ENCODE measurements at places on chromosomes 3 and 15. TPM values are rescaled to one million over a fixed set of nuclear protein-coding genes. Genes with fewer than 3 reads are reported as not detected.

The TNFAIP8L3 gene
- not detected for total RNA-seq

DNA sequence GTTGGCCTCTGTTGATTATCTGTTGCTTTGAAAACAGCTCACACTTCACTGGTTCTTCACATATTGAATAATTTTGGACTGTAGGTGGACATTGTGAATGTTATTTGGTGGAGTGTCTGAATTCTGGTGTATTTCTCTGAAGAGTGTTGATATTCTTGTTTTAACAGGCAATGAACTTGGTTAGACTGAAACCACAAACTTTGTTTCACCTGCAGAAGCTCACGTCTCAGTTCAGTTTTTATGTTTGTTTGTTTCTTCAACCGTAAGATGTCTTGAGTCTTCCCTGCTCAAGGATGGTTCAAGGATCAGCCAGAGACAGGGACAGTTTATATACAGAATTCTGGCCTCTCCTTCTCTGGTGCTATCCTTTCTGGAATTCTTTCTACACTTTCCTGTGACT lies 43.6 kb downstream of the C3orf20 start:
- DNase-seq = no peak

The GPR176 gene
- 27.8 TPM for total RNA-seq

DNA sequence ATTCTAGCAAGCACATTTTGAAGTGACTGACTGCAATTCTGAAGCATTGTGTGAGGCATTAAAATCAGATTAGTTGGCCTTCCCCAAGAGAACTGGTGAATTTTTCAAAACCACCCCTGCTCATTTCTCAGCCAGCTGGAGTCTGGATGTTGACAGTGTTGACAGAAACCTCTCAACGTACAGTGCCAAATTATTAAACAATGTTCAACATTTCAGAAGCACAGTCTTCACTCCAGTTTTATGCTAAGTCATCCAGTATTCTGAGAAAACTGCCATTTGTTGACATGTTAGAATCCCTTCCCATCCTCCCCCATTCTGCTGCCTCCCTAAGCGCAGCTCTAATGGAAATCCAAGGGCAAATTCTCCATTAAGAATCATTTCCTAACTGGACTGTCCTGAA lies 369.3 kb upstream of the TRIM42 start:
- DNase-seq = no peak

DNA sequence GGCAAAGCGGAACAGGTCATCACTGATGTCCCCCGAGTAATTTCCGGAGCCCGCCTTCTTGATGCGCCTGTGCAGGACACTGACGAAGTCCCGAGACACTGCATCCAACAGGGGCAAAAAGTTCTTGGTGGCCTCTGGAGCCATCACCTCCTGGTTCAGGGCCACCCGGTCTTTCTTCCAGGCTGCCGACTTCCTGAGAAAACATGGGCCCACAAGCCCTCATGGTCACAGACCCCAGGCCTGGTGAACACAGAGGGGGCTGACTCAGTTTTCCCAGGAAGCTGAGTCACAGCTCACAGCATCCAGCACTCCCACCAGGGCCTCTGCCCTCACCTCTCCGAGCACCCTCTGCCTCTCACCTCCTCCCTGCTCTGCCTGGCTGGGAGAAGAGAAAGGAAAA lies 22.4 kb downstream of the CYP11A1 start:
- DNase-seq = no peak

Data from PC-3 (cell line).